Naive B cell (primary cell): ENCODE measurements at places on chromosomes 12 and 14.

GRCh38 chr12:94831081-94831751, 172.3 kb downstream of the NDUFA12 start:
- peak; percentile 75 for DNase-seq

- no peak for DNase-seq
Measured at GRCh38 chr14:104808456-104808855, 7.6 kb downstream of the ZBTB42 start.

GRCh38 chr14:100065111-100065871, at the start of gene EVL:
TSS of gene EVL (plus strand) at chr14:100065422. CDS start at chr14:100065501, 79 bp downstream.
- peak; percentile 84 for DNase-seq

DNA sequence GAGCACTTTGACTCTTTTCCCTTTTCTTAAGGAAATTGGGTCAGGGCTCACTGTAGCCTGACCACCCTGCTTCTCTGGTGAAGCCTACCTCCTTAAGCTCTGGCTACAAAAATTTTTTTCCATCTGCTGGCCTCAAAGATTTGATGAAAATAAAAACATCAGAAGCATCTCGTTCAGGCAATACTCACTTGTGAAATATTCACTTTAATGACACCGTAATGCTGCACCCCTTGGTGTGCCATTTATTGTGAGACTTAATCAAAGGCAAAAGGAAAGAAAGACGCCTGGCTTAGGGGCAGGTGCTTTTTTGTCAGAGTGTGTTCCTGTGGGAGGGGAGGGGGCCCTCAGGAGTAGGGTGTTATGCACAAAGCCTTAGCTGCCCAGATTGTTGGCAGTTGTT, 155.0 kb upstream of the TMPO start:
- no peak for DNase-seq

DNA sequence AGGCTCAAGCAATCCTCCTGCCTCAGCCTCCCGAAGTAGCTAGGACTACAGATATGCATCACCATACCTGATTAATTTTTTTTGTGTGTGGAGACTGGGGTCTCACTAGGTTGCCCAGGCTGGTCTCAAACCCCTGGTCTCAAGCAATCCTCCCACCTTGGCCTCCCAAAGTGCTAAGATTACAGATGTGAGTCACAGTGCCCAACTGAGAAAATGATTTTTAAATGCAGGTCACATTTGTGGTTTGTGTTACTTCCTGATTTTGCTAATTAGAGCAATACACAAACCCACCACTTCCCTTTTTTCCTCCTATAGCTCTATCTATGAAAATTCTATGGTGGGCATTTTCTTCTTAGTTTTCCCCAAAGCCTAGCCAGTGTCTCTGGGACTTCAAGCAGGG, 45.5 kb upstream of the TMEM263 start:
- DNase-seq = peak; percentile 73

GRCh38 chr14:21537090-21537424, 10.9 kb upstream of the SALL2 start:
- DNase-seq = no peak

DNA sequence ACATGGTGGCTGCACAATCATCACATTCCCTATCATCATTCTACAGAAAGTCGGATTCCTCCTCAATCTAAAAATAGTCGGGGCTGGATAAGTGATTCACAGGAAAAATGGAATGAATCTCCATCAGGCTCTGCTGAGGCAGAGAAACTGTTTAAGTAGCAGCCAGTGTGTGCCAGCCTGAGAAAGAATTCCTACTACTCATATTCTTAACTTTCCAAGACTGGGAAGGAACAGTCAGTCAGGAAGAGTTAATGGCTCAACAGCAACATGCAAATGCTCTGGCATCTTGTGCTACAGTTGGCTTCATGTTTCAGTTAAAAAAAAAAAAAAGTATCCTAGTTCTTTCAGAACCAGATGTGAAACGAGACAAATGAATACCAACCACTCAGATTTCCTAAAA, 187.0 kb downstream of the GRIP1 start:
- DNase-seq = no peak

DNA sequence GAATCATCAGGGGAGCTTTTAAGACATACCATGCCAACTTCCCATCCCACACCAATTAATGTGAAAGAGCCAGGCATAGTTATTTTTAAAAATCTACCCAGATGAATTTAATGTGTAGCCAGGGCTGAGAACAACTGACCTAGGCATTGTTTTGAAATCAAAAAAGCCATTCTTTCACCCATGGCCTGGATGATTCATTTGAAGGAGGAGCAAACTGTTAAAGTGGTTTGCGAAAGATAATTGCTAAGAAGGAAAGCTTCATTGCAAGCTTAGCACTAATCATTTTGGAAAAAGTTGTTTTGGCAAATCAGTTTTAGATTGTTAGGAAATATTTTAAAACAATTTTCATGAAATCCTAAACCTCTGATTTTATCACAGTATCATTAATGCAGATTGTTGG, 2.1 kb upstream of the GTSF1 start:
- no peak for DNase-seq

- no peak for DNase-seq
Measured at GRCh38 chr14:61177279-61178225, 103.6 kb downstream of the TMEM30B start.

GRCh38 chr14:61346793-61347192, 25.4 kb downstream of the PRKCH start:
- no peak for DNase-seq

- no peak for DNase-seq
Measured at GRCh38 chr12:130707571-130707891, 8.6 kb downstream of the RIMBP2 start.

DNA sequence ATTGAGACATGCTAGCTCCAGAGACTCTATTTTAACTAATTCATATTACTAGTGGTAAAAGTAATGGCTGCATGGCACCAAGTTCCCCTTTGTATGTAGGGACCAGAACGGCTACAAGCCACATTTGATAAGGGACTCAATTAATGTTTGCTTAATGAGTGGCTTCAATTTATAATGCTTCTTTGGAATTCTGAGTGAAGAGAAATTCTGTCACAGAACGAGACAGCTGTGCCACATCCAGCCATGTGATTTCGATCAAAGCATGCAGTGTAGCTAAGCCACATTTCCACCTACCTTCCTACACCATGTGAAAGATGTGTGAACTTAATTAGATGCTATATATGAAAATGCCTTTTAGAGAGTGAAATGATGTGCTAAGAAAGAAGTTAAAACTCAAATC, 217.4 kb downstream of the ACSS3 start:
- no peak for DNase-seq

DNA sequence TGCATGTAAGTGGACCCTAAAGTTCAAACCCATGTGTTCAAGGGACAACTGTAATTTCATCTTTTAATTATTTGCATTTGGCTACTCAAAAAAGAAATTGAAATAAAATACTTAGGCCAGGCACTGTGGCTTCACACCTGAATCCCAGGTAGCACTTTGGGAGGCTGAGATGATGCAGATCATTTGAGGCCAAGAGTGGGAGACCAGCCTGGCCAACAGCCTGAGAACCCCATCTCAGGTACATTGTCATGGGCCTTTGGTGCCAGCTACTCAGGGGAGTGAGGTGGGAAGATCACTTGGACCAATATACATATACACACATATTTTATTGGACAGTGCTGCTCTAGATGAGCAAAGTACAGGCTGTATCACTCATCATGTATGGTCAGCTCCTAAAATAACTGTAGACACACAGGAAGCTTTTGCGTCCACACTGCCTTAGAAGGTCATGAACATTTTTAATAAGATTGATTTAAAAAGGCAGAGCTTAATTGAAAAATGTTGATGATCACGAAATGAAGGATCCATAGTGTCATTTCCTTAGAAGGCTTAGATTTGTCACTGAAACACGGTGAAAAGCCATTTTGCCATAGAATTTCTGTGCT, 2.5 kb upstream of the ZCCHC8 start:
- no peak for DNase-seq

GRCh38 chr12:78470354-78471195, 394.0 kb upstream of the SYT1 start:
- no peak for DNase-seq

GRCh38 chr12:131362291-131363211, 348.3 kb upstream of the SFSWAP start:
- no peak for DNase-seq

- no peak for DNase-seq
Measured at GRCh38 chr12:115626210-115626609, 651.3 kb downstream of the MED13L start.

GRCh38 chr12:124359671-124360581, 65.0 kb downstream of the RFLNA start:
- no peak for DNase-seq

DNA sequence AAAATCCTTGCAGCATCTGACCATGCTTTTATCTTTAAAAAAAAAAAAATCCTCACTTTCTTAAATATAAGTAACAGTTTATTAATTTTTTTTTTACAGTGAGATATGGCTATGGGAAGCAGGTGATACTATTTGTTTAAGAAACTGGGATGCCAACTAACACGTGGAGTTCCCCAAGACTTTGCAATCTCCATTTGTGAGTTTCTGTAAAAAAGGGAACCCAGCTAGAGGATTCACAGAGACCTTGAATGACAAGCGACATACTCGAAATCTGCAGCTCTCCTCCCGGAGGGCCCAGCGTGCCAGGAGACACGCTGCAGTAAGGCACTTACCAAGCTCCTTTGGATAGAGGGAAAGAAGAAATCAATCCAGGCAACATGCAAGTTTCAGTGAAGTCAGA, 30.1 kb downstream of the SLC15A4 start:
- no peak for DNase-seq

DNA sequence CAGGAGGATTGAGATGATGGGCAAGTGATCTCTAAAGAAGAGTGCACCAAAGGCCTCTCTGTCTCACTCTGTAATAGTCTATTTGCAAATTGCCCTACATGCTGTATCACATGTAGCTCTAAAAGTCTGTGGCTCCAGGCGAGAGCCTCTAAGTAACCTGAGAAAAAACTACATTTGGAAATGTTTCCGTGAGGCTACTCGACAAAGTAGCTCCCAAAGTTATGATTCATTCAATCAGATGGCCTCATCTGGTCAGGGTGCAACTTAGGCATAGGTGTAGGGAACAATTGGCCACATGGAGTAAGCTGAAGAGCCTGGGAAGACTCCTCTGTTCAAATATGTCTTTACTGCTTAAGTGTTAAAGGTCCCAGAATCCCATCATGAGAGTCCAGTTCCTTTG, 155.4 kb upstream of the PLEKHG7 start:
- no peak for DNase-seq

DNA sequence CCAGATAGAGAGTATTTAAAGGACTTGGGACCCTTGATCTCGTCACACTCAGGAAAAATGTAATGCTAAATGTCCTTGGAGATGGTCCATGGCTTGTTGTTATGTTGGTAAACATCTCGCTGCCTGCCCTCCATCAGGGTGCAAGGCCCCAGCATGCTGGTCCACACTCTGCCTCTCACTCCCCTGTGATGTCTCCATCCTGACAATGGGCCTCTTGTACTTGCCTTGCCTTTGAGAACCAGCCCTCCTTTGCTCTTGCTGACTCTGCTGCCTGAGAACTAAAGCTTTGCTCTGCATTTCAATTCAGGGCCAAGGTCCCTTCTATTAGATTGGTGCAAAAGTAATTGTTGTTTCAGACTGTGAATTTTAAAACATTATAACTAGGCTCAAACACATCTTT, 131.0 kb upstream of the LMNTD1 start:
- DNase-seq = no peak

GRCh38 chr14:74242780-74243042, 3.5 kb downstream of the VSX2 start:
- no peak for DNase-seq

GRCh38 chr12:112419297-112420133, 768 bp downstream of the PTPN11 start:
- no peak for DNase-seq

DNA sequence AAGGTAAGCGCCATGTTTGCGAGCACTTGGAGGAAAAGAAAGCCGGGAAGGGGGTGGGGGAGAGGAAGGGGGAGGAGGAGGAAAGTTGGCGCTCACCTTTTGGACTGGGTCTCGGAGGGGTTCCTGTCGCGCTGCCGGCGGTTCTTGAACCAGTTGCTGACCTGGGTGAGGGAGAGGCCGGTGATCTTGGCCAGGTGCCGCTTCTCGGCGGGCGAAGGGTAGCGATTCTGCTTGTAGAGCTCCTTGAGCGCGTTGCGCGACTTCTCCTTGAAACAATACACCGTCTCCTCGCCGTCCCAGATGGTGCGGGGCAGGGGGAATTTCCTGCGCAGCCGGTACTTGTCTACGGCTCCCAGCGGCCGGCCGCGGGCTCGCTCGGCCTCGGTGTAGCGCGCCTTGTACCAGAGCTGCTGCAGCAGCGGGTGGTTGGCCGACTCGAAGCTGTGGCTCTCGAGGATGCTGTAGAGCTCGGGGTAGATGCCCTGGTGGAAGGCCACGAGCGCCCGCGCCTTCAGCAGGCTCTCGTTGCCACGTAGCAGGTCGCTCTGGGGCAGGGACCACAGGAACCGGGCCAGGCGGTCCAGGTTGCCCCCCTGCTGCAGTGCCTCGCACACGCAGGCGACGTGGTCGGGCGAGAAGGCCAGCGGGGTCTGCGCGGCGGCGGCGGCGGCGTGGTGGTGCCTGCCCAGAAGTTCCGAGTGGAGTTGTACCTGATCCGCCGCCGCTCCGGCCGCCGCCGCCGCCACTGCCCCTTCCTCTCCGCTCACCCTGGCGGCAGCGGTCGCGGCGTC, 840 bp downstream of the SIX4 start:
- DNase-seq = peak; percentile 23

DNA sequence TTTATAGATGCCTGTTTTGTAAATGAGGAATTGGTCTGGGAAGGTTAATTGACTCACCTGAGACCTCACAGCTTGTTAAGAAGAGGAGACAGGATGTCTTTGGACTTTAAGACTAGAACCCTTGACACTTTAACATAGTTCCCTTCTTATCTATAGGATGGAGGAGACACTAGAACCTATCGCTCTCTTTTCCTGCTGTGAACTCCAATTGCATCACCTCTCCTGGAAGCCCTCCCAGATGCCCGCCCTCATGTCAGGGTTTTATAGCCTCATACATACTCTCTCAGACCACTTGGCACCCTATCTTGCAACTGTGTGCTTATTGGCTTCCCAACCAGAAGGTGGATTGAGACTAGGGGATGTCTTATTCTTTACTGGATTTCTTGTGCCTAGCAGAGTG, 2.5 kb upstream of the CTDSP2 start:
- no peak for DNase-seq

DNA sequence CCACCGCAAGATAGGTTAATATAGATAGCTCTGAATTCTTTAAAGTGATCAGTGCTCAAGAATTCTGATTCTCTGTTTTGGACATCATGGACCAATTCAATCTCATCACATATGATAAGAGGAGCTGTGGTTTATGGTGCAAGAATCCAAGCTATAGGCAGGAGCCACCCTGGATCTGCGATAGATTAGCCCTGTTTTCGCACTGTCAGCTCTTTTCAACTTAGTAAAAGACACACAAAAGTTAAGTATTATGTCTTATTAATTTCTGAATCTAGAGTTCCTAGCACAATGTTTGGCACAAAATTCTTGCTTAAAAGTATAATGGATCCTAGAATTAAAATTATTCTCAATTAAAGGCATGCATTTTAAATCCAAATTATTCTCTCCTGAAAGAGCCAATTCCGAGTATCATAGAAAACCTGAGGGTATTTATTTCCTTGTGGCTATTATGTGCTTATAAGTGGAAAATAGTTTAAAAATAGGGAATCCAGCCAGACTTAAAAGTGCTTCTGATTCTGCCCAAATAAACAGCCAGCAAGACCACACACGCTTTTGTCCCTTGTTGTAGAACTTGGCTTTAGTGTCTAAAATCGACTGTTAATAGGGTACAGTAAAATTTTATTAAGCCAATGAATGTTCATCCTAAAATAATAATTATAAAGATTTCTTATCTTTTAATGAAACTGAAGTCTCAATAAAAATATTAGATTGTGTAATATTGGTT, 184.9 kb upstream of the FLRT2 start:
- DNase-seq = no peak

- DNase-seq = peak; percentile 7
Measured at GRCh38 chr12:103401421-103401820, 94.3 kb downstream of the C12orf42 start.

GRCh38 chr14:85061256-85061655, 468.7 kb upstream of the FLRT2 start:
- DNase-seq = no peak
